T-cell (primary cell): ENCODE measurements at places on chromosomes 6 and 20.

DNA sequence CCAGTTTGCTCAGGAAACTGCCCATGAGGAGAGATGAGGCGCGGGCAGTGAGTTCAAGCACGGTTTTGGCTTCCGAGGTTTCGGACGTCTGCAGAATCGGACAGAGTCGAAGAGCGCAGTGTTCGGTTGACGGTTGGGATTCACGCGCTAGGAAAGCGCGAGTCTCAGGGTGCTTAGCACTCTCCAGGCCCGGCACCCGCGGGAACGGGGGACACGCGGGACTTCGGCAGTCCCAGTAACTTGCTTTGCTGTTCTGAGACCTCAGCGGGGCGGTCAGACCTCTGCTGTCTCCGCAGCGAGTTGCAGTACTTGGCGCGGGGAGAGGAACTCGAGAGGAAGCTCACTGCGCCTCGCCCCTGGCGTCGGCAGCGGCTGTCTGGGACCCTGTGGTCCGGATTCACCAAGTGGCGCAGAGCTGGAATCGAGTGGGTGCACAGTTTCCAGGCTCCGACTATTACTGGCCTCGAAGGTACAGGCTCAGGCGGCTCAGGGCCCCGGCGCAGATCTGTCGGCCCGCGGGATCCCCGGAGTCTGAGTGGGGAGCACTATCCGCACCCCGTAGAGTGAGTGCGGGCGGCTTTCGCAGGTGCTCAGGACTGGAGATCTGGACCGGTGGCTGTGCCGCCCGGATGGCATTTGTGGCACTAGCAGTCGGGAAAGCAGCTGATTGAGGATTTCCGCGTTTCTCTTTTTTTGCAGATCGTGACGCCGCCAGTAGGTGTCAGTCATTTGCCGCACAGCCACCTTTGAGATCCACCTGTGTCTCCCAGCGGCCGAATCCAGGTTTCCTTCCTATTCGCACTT, at the start of gene POM121L2:
Gene POM121L2, minus strand, starts transcription at position 128 of the 804 bp plus-strand sequence. Its CDS starts 103 bp downstream, at position 25.
- no peak for DNase-seq
- peak within 1 kb of the TSS; percentile 80 for H3K4me3 ChIP-seq
- no peaks in the 10 kb centered on the region for H3K36me3 ChIP-seq
- H3K27me3 ChIP-seq: peaks cover 21% of the 10 kb centered on the region

GRCh38 chr6:16007146-16007545, 121.7 kb upstream of the MYLIP start:
- no peak overlapping the region for H3K4me3 ChIP-seq
- H3K27me3 ChIP-seq: no peaks in the 10 kb centered on the region
- H3K27ac ChIP-seq: no peak overlapping the region
- no peaks in the 10 kb centered on the region for H3K36me3 ChIP-seq
- no peaks in the 10 kb centered on the region for H3K4me1 ChIP-seq

DNA sequence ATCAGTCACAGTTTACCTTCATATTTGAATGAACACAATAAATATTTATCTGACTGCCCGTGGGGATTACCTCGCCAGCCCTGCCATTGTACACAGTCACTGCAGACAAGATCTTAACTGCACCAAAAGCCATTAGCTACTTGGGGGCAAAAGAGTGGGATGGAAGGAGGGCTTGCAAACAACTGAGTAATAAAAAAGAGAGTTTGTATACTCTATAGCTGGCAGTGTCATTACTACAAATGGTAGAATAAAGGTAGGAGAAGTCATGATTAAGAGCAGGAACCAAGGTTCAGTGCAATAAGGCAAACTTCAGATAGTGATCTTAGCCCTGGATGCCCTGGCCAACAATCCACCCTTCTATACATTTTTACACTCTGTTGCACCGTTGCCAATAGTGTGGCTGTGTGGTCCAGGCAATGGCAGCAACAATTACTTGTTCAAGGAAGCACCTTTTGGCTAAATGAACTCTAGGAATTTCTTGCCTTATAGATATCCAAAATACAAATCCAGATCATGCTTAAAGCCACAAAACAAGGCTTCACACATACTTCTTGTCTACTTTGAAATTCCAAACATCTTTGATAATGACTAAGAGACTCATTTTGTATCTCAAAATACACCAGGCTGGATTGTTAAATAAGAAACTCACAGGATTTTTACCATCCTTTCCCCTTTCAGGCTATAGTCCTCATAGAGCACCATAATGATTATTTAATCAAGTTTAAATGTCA, 955.4 kb upstream of the ADGRB3 start:
- no peak overlapping the region for H3K4me3 ChIP-seq
- no peak for DNase-seq
- H3K27me3 ChIP-seq: no peaks in the 10 kb centered on the region
- no peak overlapping the region for H3K27ac ChIP-seq
- no peaks in the 10 kb centered on the region for H3K4me1 ChIP-seq
- no peaks in the 10 kb centered on the region for H3K36me3 ChIP-seq

- H3K27me3 ChIP-seq: no peaks in the 10 kb centered on the region
- no peak for DNase-seq
- no peaks in the 10 kb centered on the region for H3K36me3 ChIP-seq
- H3K4me3 ChIP-seq: no peak overlapping the region
- H3K4me1 ChIP-seq: no peaks in the 10 kb centered on the region
These were observed 414.3 kb downstream of the SAMD5 start for GRCh38 chr6:147922799-147923198.

DNA sequence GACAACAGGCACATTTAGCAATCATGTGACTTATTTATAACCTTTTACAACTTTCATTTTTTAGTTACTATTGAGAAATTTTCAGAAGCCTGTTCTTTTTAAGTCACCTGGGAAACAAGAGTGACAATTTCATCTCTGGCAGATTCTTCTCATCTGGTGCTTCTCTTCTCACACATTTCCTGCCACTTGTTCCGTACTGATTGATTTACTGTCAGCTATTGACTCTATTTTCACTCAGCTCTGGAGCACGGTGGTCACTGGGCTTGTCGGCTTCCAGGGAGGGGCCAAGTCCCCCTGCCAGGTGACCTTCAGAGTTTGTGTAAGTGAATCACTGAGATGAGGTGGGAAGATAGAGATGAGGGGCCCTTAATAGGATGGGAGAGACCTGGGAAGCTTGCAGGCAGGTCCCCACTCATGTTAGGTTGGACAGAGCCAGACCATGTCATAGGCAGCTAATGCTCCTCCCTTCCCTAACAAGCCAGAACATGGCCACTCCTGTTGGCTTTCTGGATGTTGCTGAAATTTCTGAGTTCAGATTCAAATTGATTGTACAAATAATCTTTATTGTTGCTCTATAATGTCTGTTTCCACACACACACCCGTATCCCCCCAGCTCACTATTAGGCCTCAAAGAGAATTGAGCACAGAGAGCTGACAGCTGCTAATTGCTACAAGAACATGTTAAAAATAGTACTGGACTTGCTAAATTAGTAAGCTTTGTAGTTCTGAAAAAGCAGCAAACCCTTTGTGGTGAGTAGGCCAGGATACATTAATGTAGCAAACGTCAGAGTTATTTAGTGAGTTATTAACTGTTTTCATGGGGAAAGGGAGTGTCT, 13.3 kb downstream of the DUSP22 start:
- H3K27me3 ChIP-seq: no peaks in the 10 kb centered on the region
- H3K27ac ChIP-seq: no peak overlapping the region
- H3K36me3 ChIP-seq: peaks cover 3% of the 10 kb centered on the region

DNA sequence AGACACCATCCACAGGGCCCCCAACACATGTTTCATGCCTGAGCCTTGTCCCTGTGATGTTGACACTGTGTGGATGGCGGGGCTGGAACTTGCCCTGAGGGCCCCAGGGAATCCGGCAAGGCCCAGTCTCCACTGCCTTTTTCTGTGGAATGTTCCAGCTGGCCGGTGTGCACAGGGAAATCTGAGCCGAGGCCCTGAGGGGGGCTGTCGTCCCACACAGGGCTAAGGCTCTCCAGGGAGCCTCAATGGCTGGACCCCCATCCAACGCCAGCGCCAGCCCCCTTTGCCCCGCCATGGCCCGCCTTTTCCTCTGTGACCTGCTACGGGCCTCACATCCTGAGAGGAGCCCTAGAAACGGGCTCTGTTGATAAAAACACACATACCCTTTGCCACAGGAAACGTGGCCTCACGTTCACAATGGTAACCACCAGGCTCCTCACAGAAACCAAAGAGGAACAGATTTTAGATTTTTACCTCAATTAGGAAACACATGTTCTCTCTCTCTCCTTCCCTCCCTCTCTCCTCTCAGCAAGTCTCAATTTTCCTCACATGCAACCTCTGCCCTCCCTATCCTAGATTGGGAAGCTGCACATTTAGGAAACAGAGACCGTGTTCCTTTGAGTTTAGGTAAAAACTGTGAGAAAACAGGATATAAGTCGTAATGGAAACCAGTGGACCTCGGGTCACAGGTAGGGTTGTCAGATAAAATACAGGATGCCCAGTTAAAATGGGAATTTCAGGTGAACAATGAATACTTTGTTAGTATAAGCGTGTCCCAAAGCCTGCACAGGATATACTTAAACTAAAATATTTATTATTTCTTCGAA, 13.7 kb upstream of the ZNF831 start:
- H3K4me3 ChIP-seq: no peak overlapping the region
- H3K4me1 ChIP-seq: peaks cover 98% of the 10 kb centered on the region
- no peaks in the 10 kb centered on the region for H3K27me3 ChIP-seq

DNA sequence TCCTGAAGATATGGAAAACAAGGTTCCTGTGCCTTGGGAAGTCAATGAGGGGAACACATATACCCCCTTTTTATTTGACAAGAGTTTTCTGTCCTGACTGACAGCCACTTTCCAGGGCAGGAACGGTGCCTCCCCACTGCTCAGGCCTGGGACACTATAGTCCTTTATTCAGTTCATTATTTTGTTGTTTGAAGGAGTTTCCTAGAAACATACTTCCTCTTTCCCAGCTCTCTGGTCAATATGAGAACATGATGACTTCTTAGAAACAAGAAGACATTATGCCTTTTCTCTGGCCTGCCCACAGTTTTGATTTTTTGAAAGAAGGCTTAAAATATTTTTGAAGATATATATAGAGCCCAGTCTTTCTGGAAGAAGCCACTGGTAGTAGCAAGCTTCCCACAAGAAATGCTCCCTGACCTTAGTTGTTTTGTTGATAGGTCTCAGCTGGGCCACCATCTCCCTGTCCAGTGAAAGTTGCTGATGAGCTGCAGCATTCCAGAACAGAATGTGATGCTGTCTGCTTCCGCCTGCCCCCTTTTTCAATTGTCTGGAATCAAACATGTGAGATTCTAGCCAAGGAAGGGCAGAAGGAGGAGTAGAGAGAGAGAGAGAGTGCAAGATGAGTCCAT, 350.0 kb upstream of the PRND start:
- H3K4me3 ChIP-seq: no peak overlapping the region
- H3K27me3 ChIP-seq: peaks cover 8% of the 10 kb centered on the region
- no peak overlapping the region for H3K27ac ChIP-seq

DNA sequence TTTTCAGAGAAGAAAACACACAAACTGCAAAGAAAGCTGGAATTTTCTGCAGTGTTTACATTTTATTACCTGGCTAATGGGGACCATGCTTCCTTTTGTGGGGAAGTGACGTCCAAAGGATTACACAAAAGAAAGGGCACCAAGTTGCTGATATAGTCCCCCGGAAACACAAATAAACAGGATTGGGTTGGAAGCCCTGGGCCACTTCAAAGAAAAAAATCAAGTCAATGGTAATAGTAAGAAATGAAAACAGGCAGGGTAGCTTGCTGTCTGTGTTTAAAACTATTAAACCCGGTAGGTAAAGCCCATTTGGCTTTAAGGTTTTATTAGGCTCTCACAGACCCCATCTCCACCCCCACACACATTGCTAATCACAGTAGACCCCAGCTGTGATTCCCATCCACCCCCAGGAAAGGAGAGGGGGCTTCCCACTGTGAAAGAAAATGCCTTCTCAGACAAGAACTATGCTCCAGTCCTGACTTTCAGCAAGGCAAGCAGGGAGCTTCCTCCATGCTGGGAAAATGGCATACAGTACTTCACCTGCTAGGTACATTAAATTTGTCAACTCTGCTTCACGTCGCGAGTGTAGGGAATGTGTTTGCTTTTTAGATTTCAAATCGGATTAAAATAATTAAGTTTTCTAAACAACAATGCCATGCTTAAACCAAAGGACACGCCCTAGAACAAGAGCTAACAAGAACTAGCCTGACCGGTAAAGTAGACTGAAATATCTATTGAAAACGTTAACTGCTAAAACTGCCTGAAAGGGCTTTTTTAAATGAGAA, 1.1 kb downstream of the PERP start:
- peaks cover 24% of the 10 kb centered on the region for H3K27me3 ChIP-seq
- no peaks in the 10 kb centered on the region for H3K36me3 ChIP-seq
- no peak for DNase-seq
- peaks cover 18% of the 10 kb centered on the region for H3K4me1 ChIP-seq

GRCh38 chr6:43717822-43718221, 30.2 kb upstream of the MRPS18A start:
- H3K27ac ChIP-seq: no peak overlapping the region
- no peaks in the 10 kb centered on the region for H3K27me3 ChIP-seq

- H3K4me3 ChIP-seq: no peak overlapping the region
- DNase-seq: no peak
- H3K4me1 ChIP-seq: no peaks in the 10 kb centered on the region
These were observed 94.7 kb upstream of the NXT1 start for GRCh38 chr20:23255716-23256385.

DNA sequence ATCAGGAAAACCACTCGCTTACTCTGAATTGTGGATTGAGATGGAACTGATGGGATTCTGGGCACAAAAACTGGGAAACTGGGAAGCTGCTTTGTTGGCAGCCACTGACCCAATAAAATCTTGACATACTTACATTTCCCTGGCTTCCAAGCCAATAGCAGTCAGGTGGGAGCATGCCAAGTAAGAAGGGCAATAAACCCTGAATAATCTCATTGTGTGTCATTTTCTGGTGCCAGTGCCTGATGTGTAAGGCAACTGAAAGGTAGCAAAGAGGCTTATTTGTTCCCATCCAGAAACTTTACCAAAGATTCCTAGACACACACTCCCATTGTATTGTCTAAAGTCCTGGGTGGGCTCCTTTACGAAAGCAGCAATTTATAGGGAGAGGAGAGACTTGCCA, 93.2 kb downstream of the TBX18 start:
- DNase-seq: no peak
- H3K27me3 ChIP-seq: no peaks in the 10 kb centered on the region
- no peak overlapping the region for H3K27ac ChIP-seq
- H3K4me3 ChIP-seq: no peak overlapping the region
- H3K4me1 ChIP-seq: no peaks in the 10 kb centered on the region

- H3K4me3 ChIP-seq: no peak overlapping the region
- DNase-seq: no peak
- H3K27me3 ChIP-seq: no peaks in the 10 kb centered on the region
- no peak overlapping the region for H3K27ac ChIP-seq
These were observed 82.4 kb upstream of the TCF21 start for GRCh38 chr6:133806382-133807140.

DNA sequence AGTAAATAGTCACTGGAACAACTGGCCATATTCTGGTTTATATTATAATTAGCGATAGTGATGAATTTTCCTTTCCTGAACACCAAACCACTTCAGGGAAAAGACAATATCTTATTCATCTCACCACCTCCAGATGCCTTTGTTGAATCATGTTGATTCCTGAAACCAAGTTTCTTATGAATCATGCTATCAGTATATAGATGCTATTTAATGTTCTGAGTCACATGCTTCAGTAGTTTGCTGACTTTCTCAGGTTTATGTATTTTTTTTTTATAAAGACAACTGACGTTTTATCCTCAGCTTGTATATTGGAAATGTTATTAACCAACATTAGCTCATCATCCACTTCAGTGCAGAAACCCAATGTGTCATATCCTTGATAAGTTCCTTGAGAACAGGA, 710.2 kb upstream of the POU3F2 start:
- H3K36me3 ChIP-seq: no peaks in the 10 kb centered on the region
- DNase-seq: no peak
- H3K27ac ChIP-seq: no peak overlapping the region
- no peaks in the 10 kb centered on the region for H3K4me1 ChIP-seq
- H3K4me3 ChIP-seq: no peak overlapping the region

- no peak overlapping the region for H3K4me3 ChIP-seq
- H3K4me1 ChIP-seq: no peaks in the 10 kb centered on the region
- peaks cover 40% of the 10 kb centered on the region for H3K27me3 ChIP-seq
- H3K36me3 ChIP-seq: no peaks in the 10 kb centered on the region
- no peak overlapping the region for H3K27ac ChIP-seq
These were observed 195.5 kb upstream of the PDE10A start for GRCh38 chr6:165858586-165858985.
